ENCODE measurements at places on chromosomes 7 and 10.

DNA sequence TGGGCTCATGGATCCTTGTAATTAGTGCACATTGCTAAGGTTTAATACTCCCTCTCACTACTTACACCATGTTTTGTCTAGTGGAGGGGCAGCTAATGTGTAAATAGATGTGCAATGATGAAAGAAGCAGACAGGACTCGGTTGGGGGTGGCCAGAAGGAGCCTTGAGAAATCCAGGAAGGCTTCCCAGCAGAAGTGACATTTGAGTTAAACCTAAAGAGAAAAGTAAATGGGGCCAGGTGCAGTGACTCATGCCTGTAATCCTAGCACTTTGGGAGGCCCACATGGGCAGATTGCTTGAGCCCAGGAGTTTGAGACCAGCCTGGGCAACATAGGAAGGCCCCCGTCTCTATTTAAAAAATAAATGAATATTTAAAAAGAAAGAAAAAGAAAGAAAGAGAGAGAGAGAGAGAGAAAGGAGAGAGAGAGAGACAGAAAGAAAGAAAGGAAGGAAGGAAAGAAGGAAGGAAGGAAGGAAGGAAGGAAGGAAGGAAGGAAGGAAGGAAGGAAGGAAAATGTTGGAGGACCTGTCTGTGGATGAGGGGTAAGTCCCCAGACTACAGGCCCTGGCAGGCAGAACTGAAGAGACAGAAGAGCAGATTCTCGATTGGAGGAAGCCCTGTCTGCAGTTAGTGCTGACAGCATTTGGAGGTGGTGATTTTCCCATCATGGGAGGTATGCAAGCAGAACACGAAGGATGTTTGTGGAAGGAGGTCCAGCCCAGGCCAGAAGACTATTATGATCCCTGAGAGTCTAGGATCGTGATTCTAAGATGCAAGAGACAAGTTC, 3.6 kb downstream of the ELN start:
- DNase-seq = no peak

GRCh38 chr7:157335236-157335635, 1.6 kb upstream of the DNAJB6 start:
- DNase-seq = no peak

GRCh38 chr10:110426294-110427181, 71.2 kb upstream of the DUSP5 start:
- DNase-seq = no peak

- DNase-seq = no peak
These were observed at the start of gene CAV2 for GRCh38 chr7:116499168-116500077. Gene CAV2 (plus strand): TSS chr7:116499738. CDS start chr7:116499782, 44 bp downstream.

DNA sequence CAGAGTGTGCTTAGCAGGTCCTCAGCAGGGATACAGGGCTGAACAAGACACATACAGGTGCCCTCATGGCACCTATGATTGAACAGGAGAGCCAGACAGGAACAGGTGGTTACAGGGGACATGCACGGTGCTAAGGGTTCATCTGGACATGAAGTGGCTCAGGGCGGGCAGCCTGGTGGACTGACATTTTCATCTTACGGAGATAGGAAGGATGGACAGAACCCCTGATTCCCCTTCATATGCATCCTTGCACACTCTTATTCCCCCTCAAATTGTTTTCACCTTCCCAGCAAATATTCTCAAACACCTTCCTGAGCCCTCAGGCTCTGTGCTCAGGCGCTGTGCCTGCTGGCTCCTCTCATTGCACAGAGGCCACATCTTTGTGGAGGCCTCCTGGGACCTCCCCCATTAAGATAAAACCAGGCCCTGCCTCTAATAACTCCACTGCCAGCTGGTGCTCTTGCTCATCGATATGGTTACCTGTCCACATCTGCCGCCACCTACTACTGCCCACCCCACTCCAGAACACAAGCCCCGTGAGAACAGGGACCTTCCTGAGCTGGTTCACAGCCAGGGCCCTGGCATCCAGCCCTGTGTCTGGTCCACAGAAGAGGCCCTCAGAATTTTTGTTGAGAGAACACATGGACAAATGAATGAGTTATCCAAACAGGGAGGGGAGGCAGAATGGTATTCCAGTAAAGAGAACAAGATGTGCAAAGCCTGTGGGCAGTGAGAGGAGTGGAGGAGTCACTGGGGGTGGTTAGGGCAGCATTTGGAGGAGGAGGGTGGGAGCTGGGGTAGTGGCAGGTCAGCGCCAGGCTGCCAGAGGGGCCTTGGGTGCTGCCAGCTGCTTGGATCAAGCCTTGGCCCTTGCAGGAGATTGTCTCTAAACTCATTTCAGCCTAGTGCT, 68.9 kb upstream of the AQP1 start:
- no peak for DNase-seq

DNA sequence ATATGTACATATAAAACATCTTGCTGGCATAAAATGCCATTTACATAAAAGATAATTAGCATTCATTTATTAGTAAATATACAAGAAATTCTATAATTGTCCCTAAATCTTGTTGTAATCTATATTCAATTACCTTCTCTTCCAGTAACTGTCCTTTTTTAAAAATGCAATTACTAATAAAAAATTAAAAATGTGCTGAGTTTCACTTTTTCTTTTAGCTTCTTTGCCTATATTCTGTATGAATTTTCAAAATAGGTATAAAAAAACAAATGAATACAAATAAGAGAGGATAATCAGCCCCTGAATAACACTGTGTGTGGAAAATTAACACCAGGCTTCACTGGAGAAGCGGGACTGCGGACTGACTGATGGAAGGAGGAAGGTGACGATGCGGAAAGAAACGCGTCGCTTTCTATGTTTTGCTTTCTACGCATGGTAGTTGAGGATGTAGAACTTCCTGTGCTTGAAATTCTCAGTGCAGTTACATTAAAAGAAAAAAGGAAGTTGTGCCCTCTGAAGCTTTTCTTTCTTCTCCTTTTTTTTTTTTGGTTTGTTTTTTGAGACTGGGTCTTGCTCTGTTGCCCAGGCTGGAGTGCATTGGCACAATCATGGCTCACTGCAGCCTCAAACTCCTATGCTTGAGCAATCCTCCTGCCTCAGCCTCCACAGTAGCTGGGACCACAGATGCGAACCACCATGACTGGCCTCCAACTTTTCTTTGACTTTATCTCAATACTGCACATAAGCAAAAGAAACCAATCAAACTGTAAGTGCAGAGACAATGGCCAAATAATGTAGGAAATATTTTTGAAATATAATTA, 7.4 kb upstream of the ZMYND11 start:
- no peak for DNase-seq

DNA sequence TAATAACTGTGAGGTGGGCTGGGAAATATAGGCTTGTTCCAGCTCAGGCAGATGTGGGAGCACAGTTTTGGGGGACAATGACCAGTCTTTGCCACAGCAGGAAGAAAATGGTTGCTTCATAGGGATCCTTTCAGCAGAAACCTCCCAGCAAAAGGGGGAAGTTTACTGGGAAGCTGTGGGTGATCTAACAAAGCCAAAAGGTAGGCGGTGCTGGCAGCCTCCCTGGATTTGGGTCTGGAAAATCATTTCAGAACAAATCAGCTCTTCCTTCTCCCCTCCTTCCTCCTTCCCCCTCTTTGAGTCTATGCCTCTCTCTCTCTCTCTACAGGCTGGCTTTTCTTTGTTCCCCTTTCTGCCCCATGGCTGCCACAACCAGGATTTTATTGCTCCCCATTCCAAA, 16.2 kb downstream of the RPS24 start:
- DNase-seq = no peak

DNA sequence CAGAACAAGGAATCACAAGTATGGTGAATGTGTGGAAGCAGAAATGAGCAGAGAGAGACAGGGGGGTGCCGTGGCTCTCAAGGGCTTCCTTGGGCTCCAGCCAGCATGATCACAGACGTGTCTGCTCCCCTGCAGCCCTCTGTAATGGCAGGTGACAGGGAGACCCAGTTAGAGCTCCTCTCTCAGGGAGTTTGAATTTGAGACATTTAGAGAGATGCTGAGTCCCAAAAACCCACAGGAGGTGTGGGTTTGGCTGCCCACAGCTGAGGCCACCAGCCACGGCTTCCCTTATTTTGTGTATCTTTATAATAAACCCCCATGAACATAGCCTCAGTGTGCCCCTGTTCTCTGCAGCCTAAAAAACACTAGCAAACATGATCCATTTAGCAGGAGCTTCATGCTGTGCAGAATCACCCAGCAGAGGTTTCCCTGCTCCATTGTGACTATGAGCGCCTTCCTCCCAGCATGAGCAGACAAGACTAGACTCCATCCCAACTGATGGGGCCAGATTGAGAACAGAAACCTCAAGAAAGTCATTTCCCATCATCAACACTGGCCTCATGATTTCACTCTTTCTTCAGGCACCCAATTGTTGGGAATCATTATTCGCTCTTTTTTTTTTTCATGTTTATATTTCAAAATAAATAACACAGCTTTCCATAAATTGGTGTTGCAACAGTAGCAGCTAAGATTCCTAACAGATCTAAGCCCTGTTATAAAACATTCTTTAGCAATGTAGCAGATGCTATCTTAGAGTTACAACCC, 13.4 kb downstream of the NOD1 start:
- no peak for DNase-seq

GRCh38 chr7:28706584-28706983, 251.5 kb downstream of the TRIL start:
- DNase-seq = no peak

DNA sequence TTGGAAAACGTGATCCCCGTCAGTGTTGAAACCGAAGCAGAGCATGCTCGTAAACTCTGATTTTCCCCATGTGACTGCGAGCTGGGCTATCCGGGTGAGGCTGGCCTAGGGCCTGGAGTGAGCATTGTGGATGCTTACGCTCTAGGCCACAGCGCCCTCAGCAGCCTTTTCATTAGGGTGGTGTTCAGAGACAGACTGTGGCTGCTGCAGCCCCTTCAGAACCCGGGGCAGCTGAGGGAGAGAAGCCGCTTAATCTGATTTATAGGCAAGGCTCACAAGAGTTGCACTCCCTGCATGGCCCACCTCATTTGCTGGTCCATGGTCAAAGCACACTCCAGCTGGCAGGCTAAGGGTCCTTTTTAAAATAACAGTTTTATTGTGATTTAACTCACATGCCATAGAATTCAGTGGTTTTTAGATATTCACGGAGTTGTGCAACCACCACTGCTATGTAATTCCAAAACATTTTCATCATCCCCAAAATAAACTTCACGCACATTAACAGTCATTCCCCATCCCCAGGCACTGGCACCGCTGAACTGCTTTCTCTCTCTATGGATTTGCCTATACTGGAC, 72.5 kb downstream of the SYPL1 start:
- no peak for DNase-seq

DNA sequence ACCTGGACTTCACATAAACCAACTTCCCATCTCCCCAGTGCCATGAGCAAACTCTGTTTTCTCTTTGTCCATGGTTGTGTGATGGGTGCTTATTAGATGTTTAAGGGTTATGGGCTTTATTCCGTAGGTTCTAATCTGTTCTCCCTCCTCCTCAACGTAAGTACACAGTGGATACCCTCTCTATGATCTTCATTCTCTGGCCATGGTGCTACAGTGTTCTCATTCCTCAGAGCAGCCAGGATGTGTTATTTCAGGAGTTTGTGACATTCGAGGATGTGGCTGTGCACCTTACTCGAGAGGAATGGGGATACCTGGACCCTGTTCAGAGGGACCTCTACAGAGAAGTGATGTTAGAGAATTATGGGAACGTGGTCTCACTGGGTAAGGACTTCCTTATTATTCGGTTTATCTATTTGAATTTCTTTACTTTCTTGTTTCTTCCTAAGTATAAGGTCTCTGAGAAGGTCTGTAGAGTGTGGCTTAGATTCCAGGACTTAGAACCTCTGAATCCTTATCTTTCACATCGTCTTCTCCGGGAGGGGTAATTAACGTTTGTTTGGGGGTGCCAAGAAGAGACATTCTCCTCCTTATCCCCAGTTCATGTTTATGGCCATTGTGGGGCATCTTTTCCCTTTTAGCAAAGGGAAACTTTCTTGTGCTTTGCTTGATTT, 3.8 kb downstream of the ZNF655 start:
- DNase-seq = no peak

DNA sequence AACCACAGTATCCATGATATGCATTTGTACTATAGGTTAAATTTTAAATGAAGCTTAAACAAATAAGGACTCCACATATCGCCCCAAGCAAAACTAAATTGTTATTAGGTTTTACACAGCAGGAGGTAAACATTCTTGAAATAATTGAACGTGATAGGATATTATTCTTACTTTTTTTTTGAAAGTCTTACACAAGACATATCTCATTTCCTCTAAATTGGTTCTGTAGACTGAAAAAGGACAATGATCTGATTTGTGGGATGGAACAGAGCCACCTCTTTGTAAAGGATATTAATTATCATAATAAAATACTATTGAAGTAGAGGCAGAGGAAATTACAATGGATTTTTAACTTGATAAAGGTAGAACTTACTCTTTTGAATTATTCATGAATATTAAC, 155.1 kb upstream of the SEMA3D start:
- DNase-seq = no peak

GRCh38 chr10:100208276-100208675, 21.1 kb downstream of the CHUK start:
- DNase-seq = no peak

GRCh38 chr7:98329100-98329790, 47.8 kb downstream of the BRI3 start:
- no peak for DNase-seq

DNA sequence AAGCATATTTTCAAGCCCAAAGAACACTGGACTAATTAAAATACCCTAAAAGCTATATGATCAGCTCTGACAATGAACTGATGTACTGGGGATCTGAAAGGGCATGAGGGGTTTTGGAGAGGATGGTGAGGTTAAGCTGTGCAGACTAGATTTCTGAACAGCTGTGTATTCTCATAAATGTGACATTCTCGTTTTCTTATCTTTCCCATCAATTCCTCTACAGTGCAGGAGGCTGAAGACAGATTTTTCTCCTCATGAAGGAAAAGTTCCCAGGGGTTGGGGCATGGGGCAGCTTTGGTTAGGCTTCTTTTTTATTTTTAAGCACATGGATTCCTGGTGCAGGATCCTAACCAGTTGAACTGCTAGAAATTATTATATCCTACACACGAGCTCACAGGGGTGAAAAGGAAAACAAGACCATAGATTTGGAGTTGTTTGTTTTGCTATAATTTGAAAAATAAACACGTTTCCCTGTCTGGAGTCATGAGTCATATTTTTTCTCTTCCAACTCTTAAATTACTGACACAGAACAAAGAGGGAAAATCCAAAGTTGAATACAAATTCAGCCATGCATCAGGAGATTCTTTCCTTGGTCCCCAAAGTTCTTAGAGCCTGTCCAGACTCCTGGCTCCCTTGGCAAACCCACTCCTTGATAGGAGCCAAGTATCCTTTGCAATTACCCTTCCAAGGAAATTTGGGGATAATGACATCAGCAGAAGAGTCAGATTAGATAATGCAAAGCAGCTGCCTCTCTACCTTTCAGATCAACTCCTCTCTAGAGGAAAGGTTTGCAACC, 147.7 kb upstream of the NPVF start:
- no peak for DNase-seq

Measured in activated CD4-positive, CD25-positive, alpha-beta regulatory T cell treated with anti-CD3 and anti-CD28 coated beads, Interleukin-2, amount 50 U/mL, for 16 hours (primary cell).